ENCODE measurements at places on chromosomes 4 and X.

GRCh38 chr4:95155759-95156451 lies 392.9 kb downstream of the UNC5C start:
- DNase-seq = no peak

DNA sequence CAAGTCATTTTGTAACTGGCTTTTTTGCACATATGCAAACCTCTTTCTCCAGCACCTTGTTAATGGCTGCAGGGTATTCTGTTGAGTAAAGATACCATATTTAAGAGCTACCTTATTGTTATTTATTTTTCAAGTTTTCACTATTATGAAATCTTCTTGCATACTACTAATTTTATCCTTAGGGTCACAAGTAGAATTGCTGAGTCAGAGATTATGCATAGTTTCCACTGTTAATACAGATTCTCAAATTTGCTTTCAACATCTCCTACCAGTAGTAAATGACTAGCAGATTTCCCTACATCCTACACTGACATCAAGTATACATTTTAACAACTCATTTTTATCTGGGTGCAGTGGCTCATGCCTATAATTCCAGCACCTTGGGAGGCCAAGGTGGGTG lies 112.6 kb downstream of the RELL1 start:
- no peak for DNase-seq

- no peak for DNase-seq
Measured at GRCh38 chr4:153021276-153021675, 85.2 kb downstream of the FHDC1 start.

DNA sequence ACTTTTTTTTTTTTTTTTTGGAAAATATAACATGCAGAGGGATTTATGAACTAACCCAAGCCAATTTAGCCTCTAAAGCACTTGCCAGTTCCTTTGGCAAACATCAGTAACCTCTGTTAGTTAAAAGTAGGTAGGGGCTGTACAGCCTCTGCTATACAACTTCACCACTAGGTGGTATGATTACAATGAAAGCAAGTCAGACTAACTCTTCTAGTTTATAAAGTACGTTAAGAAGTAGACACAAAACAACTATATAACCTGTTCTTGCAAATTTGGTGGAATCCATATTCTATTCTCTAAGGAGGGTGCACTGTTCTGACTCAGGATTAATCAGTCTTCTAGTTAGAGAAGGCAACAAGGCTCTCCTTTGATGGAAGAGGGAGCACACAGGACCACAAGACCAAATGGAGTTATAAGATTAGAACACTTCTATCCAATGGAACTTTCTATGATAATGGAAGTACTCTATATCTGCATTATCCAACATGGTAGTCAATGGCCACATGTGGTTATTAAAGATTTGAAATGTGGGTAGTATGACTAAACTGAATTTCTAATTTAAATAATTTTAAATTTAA lies 12.8 kb downstream of the AIMP1 start:
- no peak for DNase-seq

- no peak for DNase-seq
Measured at GRCh38 chr4:184389978-184390900, 84.1 kb downstream of the IRF2 start.

GRCh38 chr4:23422878-23423277 lies 467.0 kb downstream of the PPARGC1A start:
- DNase-seq = no peak

DNA sequence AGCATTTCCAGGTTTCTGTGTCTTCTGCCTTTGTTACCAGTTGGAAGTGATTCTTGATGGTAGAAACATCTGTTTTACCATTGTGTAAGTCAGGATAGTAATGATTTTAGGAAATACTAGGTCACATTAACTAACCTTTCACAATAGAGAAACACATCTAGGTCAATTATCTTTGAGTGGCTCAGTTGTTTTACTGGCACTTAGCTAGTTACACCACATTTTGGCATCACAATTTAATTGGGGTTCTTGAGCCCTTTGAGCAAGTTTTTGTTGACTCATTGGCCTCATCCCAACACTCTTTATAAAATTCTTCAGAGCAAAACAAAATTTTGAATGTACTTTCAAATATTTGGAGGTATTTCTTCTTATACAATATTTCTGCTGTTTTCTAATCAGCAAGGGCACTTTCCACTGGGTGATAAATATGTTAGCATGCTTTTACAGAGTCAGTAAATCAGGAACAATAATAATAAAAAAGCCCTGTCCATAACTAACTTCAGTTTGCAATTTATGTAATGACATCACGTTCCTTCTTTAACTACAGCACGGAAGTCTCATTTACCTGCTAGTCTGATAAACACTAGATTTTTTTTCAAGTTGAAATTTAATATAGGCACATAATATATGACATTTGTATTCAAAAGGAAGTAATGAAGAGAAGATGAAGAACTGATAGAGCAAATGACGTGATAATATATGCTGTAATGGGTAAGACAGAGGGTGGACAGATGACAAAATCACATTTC lies 64.8 kb upstream of the GK2 start:
- DNase-seq = no peak

DNA sequence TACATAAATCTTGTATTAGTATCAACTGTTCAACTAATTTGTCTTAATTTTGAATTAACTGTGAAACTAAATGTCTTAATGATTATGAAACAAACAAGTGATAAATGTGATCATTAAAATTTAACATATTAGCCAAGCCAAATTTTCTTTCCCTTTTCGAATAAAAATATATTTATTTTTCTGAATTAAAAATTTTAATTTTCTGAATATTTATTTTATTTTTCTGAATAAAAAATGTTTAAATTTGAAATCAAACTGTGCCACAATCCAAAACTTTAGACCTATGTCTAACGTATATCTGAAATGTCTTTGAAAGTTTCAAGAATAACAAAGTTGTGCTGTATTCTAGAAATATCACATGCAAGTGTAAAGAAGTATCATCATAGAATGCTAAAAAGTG lies 4.7 kb downstream of the GABRA2 start:
- DNase-seq = no peak

DNA sequence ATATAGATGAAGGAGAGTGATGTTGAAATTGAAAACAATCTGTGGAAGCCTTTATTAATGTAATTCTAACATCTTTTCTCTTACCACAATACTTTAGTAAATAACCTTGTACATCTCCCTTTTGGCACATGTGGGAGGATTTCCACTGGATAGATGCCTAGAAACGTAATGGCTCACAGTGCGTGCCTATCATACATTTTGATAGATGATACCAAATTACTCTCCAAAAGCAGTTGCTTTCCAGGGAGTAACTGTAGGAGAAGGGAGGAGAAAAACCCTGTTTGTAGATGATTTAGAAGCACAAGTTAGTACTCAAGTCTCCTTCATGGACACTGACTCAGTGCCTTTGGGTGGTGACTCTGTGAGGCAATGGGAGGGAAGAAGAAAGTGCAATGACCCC lies 476.3 kb downstream of the CCSER1 start:
- DNase-seq = no peak

GRCh38 chr4:77734928-77735327 lies 84.2 kb downstream of the CNOT6L start:
- no peak for DNase-seq

DNA sequence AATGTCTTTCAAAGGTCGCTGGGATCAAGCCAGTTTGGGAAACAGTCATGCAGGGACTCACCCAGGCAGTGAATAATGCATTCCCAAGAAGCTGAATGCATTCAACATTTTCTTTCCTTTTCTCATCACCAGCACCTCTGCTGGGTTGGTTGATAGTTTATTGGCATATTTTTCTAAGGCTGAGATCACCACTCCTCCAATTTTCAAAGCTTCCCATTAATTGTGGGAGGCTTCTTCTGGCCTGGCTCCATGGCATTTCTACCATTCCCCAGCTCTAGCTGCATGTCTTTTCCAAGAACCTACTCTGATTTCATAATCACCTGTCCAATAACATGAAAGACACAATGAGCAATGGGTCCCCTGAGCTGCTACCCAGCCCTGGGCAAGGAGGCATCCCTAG lies 35.8 kb downstream of the CHRDL1 start:
- no peak for DNase-seq

DNA sequence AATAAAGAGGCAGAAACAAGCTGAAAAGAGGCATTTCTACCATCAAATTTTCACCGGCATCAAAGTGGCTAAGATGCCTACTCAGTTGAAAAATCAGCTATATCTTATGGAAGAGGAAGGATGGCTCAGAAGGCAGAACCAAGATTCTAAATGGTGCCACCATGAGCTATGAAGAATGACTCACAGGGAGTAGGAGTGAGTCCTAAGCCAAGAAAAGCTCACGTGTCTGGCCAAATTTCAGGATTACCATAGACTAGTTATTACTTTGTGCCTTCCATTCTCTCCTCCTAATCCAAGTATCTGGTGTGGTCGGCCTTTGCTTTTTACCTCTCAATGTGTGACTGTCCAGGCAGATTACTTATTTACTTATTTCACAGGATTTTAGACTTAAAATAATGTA lies 54.8 kb downstream of the BMP3 start:
- no peak for DNase-seq

GRCh38 chrX:4579999-4580398 lies 866.5 kb upstream of the PRKX start:
- no peak for DNase-seq

DNA sequence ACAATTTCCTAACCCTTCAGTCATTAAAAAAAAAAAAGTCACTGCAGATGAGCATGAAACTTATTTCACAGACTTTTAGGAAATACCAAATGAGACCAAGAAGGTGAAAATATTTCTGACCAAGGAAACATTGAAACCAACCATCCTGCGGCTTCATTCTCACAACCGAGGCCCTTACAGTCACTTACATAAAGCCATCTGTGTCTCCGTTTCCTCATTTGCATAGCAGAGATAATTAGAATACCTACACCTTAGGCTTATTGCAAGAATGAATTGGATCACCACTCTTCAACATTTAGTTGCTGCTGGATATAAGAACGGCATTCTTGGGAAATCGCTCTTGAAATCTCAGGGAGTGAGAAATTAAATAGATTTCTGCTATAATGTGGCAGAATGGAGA lies 356.2 kb downstream of the HS3ST1 start:
- no peak for DNase-seq

GRCh38 chrX:110699109-110699508 lies 96.5 kb downstream of the CHRDL1 start:
- no peak for DNase-seq

- DNase-seq = no peak
Measured at GRCh38 chr4:148166132-148166591, 276.1 kb downstream of the NR3C2 start.

GRCh38 chr4:48538358-48538757 lies 48.3 kb downstream of the ZAR1 start:
- DNase-seq = no peak

DNA sequence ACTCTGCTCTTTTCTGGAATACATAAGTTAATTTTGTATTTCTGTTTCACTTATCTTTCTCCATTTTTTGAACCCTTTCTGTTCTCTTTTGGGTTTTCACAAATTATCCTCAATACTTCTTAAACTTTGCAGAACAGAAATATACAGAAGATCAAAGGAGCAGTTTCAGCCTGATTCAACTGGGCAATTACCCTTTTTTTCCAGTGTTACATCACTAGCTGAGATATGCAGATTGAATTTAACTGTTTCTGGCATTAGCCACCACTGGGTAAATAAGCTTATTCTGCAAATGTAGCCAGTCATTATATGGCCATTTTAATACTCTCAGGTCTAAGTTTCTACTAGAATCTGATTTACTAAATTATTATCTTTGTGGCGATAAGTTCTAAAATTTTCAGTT lies 66.9 kb upstream of the GRID2 start:
- no peak for DNase-seq

DNA sequence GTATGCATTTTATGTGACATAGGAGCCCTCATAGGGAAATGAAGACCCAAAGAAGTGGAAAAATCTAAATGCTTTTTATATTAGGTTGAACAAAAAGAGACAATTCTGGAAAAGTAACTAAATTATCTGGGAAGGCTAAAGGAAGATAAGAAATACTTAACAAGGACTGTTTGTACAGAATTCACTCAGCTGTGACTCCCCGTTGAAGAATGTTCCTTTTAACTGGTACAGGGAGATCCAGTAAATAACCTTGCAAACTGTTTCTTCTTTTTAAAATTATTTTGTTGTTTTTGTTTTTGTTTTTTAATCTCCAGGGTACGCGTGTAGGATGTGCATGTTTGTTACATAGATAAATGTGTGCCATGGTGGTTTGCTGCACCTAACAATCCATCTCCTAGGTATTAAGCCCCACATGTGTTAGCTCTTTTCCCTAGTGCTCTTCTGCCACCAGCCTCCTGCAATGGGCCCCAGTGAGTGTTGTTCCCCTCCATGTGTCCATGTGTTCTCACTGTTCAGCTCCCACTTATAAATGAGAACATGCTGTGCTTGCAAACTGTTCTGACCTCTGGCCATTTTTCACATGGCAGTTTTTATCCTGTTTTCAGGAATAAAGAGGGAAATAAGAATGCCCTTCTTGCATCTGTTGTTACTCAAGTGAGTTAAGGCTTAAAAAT lies 81.7 kb downstream of the PWWP3B start:
- no peak for DNase-seq

GRCh38 chr4:1851575-1852410 lies 4.2 kb downstream of the LETM1 start:
- DNase-seq = no peak

- DNase-seq = no peak
Measured at GRCh38 chrX:639151-639550, 8.6 kb downstream of the SHOX start.

- DNase-seq = no peak
Measured at GRCh38 chr4:153518001-153518400, 51.8 kb downstream of the TMEM131L start.
